ENCODE measurements at places on chromosomes 1 and 21.

DNA sequence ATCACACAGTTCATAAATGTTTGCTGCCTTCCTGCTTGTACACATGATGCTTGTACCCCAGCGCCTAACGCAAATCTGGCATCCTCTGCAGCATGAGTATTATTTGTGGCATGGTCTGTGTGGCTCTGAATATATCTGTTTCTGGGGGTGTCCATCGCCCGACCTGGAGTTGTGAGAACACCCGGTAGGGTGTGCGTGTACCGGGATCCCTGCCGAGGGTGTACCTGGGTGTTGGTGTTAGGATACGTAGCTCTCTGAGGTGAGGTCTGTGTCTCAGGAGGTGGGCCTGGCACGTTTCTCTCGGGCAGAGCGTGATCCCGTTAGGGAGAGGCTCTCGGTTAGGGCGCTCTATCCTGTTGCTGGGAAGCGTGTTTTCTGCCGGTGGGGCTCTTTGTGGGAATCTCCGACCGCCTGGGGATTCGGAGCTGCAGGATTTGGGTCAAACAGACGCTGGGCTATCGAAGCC, 10.4 kb upstream of the CDC20 start:
- DNase-seq = no peak

DNA sequence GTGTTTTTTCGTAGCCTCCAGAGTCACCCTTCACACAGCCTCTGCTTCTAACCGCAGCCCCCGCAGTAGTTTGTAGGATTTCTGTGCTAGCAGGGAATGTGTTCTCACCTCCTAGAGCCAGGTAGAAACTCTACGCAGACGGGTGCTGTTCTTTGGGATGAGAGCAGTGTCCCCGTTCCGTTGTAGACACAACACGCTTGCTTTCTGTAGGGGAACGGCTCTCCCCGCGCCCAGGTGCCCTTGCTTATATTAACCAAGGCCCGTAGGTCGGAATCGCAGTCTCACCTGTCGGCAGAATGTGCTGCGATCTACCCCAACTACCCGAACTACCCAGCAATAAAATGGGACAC, 111.8 kb upstream of the NBPF11 start:
- no peak for DNase-seq

DNA sequence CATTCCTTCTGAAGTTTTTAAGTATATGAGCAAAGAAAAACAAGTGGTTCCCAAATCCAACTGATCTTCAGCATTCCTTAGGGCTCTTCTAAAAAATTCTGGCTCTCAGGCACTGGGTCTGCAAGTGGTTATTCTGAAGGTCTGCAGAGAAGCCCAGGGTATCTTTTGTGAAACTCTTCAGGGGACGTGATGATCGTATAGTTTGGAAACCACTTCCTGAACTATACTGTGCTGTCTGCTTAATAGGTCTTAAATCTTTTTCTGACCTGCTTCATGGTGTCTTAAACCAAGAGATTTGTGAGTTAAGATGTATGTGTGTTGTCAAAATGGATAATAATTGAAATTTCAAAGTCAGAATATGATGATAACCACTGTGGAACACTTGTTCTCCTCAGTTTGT, 115.5 kb downstream of the LHX9 start:
- no peak for DNase-seq

DNA sequence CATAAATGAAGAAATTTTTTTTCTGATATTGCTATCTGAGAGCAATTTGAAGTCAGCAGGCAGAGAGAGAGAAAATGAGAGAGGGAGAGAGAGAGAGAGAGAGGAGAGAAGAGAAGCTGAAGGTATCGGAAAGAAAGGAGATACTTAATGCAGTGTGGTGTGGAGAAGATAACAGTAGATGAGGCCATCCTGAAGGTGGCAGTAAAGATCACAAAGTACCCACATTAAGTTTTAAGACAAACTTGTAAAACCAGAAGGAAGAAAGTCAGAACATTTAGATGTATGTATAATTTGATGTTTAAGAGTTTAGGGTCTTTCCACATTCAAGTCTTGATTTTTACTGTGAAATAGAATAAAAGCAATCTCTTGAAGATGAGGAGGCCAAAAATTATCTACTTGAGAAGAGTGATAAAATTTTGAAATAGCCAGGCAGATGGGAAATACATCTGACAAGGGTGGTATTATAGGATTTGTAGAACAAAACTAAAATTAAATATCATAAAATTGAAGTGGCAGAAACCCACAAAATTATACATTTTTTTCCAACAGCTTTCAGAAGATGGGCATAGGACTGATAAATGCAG, 1753.4 kb downstream of the MRPL39 start:
- peak; percentile 12 for DNase-seq

DNA sequence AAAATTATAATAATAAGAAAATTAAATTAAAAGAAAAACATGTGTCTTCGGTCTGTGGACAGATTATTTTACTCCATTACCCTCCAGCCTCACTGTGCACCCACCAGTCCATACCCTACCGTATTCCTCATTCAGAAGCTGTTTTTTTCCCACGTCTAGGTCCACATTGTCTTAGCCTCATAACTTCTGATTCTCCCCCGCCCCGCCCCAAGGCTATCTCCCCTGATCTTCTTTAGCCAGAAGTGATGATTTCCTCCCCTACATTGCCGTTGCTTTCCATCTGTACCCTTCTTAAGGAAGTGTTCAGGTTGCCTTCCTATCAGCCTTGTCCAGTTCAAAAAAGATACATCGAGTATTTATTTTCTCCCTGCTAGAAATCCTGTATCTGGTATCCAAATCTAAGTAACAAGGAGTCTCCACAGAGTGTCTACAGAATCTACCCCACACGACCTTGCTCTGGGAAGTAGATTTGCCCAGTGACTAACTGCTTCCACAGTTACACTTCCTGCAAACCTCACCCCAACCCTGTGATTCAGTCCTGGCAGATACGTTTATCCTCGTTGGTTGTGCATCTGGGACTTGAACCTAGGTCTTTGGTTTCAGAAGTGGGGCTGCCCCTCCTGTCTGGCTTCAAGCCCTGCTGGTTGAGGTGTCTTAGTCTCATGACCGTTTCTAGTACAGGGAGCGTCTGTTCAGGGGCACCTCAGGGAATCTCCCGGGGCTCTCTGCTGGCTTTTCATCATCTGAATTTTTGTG, 470.2 kb downstream of the CAMTA1 start:
- no peak for DNase-seq

GRCh38 chr1:229913489-229913888, 153.5 kb upstream of the GALNT2 start:
- no peak for DNase-seq

GRCh38 chr1:91699339-91699974, 186.5 kb downstream of the TGFBR3 start:
- DNase-seq = no peak

DNA sequence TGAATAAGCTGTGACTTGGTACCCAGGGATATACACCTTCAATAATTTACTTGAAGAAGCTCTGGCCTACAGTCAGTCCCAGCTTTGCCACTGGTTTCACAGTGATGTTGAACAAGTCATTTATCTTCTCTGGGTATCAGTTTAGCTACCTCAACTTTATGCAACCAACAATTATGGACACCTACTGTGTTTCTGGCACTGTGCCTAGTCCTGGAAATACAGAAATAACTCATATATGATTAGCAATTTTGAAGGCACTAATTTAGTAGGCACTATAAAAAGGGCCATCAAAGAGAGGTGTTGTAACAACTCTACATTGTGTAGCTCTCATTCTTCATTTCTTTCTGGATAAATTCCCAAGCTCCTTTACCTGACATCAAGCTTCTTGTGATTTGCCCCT, 88.6 kb upstream of the SPATA6 start:
- no peak for DNase-seq

- DNase-seq = peak; percentile 77
Observed at GRCh38 chr21:17848228-17848627, 29.1 kb upstream of the C21orf91 start.

DNA sequence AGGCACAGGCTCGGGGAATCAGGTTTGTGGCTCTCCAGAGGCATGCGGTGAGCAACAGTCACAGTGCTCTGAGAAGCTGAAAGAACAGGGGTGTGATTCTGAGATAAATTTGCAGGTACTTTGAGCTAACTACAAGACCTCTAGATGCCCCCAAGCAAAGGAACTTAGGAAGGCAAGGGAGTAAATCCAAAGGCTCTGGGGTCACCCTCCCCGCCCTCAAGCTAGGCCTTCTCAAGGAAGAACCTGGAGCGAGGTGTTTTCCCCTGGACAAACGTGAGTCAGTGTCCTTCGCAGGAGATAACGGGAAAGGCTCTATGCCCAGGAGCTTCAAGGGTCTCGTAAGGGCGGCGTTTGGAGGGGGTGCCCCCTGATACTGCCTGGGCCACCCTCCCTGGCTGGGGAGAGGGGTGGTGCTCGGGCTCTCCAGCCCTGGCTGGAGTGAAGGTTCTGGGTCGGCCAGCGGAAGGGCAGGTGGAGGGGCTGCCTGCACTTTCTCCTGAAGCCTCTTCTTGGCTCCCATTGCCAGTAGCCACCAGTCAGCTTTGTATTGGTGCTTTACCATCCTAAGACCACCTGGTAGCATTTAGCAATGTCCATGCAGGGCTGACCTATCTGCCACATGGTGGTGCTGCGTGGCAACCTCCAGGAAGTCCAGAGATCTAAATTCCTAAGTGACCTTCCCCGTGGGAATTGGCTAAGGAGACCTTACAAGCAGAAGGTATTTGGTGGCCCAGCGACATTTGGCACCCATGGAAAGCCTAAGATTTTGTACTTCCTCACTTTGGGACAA, 44.0 kb downstream of the GPR161 start:
- no peak for DNase-seq

- no peak for DNase-seq
Observed at GRCh38 chr1:217955723-217956122, 324.6 kb downstream of the SPATA17 start.

- DNase-seq = no peak
Observed at GRCh38 chr21:25871566-25871965, 136.8 kb downstream of the GABPA start.

DNA sequence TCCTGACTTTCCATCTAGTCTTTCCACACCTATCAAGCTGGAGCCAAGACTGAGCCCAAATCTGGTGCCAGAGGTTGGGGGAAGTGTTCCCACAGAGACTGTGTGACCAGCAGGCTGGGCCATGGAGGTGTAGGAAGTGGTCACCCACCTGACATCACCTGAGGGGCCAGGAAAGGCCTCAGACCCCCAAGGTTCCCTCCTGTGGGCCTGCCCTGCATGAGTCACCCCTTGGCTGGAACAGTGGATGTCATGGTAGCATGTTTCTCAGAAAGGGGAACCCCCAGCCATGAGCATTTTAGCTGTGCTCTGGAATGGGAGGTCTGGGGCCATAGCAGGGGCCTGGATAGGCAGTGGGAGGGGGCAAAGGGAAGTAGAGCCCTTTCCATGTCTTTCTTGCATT, 5.7 kb upstream of the TNFRSF8 start:
- DNase-seq = no peak

- DNase-seq = peak; percentile 17
Observed at GRCh38 chr1:16324456-16324890, 27.8 kb downstream of the FBXO42 start.

DNA sequence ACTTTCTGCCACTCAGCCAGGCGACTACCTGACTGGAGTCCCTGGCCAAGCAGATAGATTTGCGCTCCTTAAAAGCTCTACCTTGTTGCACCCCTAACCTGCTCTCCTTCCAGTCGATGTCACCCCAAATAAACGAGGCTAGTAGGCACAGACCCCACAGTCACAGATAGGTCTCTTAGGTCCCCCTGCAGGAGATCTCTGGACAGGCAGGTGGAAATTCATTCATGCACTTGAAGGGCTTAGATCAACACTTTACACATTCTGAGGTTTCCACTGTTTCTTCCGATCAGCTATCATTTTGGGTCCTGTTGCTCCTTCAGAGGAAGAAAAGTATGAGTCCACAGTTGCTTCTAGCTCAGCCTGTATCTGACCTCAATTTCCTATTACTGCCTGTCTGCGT, 272.6 kb upstream of the FMN2 start:
- no peak for DNase-seq

DNA sequence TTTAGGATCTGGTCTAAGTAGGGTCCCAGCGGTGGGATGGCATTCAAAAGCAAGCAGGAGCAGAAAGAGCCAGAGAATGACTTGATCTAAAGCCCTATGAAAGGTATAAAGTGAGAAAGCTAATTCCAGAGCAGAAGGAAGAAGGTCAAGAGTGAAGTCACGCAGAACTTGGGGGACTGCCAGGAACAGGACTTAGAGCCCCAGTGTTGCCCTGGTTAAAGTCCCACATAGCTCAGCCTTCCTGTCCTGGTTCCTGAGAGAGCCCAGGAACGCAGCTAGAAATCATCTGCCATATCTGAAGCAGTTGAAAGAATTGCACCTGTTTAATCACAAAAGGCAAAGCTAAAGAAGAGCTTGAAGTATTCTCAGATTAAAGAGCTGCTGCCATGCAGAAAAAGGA, 160.6 kb upstream of the ATP1B1 start:
- no peak for DNase-seq

DNA sequence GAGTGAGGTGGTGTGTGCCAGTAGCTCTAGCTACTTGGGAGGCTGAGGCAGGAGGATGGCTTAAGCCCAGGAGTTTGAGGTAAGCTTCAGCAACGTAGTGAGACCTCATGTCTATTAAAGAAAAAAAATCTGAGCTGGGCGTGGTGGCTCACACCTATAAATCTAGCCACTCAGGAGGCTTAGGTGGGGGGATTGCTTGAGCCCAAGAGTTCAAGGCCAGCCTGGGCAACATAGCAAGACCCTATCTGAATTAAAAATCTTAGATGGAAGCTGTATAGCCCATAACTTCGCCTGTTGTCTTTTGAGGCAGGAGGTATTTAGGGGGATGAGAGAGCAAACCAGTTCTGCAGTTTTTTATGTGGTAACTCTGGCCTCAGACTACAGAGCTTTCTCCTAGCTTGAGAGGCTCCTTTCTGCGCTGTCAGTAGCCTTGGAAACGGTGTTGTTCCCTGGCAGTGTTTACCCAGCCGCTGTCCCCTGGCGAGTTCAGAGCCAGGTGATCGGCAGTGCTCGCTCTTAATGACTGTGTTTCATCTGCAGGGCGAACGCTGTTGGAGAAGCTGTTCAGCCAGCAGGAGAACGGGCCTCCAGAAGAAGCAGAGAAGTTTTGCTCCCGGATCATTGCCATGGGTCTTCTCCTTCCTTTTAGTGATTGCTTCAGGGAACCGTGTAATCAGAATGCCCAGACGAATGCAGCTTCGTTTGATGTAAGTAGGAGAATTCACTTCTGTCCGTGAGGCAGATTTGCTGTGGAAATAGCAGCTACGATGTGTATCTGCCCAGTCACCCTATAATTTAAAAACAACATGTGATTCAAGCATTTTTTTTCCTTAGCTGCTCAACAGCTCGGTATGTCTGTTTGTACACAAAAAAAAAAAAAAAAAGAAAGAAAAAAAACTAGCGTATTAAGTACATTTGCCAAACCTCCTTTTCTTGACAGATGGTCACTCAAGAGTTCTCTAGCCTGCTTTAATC, 31.2 kb downstream of the FMN2 start:
- DNase-seq = no peak

- DNase-seq = no peak
Observed at GRCh38 chr1:31755850-31756492, 8.2 kb downstream of the ADGRB2 start.

DNA sequence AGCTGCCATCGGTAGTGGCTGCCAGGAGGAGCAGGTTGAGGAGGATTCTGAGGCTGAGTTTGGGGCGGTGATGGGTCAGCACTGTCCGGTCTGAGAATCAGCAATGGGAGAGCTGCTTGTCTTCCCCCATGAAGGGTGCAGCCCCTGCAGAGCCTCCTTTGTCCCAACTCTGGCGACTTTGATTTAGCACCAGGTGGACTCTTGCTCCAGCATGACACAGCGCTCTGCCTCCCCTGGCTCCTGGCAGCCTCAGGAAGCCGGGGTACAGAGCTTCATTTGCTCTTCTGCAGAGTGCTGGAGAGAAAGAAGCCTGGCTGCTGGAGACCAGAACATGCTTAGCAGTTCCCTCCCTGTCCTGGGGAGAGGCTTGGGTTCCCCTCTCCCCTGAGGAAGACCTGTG, 13.3 kb downstream of the ZDHHC18 start:
- no peak for DNase-seq

- DNase-seq = no peak
Observed at GRCh38 chr1:34328281-34328799, 151.6 kb downstream of the C1orf94 start.

Measured in COLO829 (cell line).